ENCODE measurements at places on chromosomes 6 and 20. TPM values are rescaled to one million over a fixed set of nuclear protein-coding genes. Genes with fewer than 3 reads are reported as not detected.
A peak's percentile ranks its signal among the peaks of the same experiment; 100 is the strongest.

GRCh38 chr6:40328986-40329545, 258.1 kb downstream of the LRFN2 start:
- no peak for ATAC-seq

- ATAC-seq: no peak
These were observed 108.5 kb upstream of the NXT1 start for GRCh38 chr20:23242104-23242503.

GRCh38 chr6:8219352-8219943, 117.1 kb upstream of the EEF1E1 start:
- ATAC-seq: peak; percentile 49

Gene MAPK14
- total RNA-seq: 39.9 TPM

DNA sequence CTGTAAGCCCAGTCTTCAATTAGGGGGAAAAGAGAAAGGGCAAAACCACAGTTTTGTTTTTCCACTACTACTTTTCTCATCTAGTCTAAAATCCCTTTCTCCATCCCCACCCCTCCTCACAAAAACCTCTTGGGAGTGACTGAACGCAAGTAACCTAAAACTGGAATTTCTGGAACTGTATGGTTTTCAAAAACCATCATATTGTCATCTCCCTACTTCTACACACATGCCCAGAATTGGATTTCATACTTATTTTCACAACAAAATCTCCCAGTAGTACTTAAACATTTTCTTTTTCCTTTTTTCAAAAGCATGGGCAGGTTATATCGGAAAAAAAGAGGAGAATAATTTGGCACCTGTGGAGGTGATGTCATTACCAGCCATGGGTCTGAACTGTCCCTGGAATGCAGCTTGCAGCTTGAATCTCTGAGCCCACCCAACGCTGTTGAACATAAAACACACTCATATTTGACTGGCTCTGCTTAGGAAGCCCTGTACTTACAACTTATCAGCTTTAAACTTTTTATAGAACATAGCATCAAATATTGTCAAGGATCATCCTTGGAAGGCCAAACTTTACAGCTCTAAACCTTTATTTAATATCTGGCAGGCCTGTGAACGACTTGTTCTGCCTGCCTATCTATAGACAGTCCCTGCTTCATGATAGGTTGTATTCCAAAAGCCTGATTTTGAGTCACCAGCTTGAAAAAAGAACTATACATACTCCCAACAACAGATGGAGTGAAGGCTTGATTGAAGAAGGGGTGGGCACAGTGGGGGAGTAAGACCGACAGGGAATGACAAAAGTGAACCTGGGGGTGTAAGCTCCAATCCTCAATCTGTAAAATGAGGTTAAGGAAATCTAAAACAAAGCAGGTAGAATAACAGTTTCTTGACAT, 59.3 kb downstream of the EPB41L2 start:
- ATAC-seq: no peak

- ATAC-seq: no peak
These were observed 2.7 kb downstream of the CDC5L start for GRCh38 chr6:44390158-44390683.

GRCh38 chr20:35518955-35519354, 10.5 kb downstream of the C20orf173 start:
- no peak for ATAC-seq

- ATAC-seq: no peak
These were observed 107.0 kb downstream of the ESR1 start for GRCh38 chr6:151914484-151914883.

- no peak for ATAC-seq
These were observed 3.3 kb downstream of the CEBPB start for GRCh38 chr20:50193836-50194421.

GRCh38 chr20:16566080-16566479, 7.2 kb downstream of the KIF16B start:
- no peak for ATAC-seq

Gene GRIK2
- total RNA-seq: 0.44 TPM

Gene ADGB
- total RNA-seq: not detected

DNA sequence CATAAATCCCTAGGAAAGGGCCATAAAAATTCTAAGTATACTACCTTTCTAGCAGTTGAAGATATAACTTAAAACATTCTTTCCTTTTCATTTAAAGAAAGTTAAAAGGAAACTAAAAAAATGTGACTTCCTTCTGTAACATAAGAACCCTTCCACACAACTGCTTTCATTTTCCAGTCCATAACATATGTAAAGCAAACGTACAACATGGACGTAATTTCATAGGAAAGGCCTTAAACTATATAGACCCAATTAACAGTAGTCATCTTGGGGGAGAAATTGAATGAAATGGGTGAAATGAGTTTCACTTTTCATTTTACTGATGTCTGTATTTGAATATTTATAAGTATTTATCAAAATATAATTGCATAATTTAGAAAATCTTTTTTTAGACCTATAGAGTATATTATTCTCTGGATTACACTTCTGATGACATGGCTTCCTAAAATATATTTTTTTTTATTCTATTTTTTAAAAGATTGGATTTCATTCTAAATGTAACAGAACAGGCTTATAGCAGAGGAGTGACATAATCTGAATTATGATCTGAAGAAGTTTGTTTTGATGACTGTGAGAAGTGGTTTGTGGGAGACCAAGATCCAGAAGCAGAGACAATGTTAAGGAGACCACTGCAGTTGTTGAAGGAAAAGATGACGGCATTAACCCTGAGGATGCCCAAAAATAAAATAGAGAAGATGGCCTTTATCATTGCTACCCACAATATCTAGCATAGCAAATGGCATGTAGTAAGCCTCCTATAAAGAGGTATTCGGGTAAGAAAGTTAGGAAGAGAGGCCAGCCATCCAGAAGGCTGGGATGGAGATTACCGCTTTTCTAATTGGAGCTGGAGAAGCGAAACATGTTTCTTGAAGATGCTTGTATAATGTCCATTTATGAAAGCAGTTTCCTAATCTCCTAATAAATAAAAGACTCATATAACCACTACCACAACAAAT, 260.4 kb downstream of the PTPRK start:
- no peak for ATAC-seq

GRCh38 chr6:143478479-143479062, 28.0 kb downstream of the PEX3 start:
- no peak for ATAC-seq

DNA sequence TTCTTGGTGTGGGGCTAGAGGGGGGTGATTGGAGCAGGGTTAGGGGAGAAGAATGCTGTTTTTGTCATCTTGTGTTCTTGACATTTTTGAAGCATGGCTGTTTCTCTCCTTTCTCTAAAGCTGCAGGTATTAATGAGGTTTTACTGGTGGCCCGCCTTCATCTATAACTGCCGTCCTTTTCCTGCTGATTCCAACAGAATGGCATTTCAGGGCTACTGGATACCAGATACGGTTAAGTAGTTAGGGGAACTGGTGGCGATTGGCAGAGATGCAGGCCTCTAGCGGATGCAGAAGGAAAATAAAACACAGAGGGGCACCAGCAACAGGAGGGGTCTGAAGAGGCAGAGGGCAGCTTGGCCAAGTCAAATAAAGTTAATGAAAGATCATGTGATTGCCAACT, 89.7 kb upstream of the EEF1E1 start:
- ATAC-seq: no peak

- ATAC-seq: no peak
These were observed 346.9 kb upstream of the JAG1 start for GRCh38 chr20:11020712-11021111.

GRCh38 chr6:94899191-94899590, 678.1 kb upstream of the MANEA start:
- no peak for ATAC-seq

GRCh38 chr20:24916412-24916811, 32.7 kb upstream of the CST7 start:
- no peak for ATAC-seq

DNA sequence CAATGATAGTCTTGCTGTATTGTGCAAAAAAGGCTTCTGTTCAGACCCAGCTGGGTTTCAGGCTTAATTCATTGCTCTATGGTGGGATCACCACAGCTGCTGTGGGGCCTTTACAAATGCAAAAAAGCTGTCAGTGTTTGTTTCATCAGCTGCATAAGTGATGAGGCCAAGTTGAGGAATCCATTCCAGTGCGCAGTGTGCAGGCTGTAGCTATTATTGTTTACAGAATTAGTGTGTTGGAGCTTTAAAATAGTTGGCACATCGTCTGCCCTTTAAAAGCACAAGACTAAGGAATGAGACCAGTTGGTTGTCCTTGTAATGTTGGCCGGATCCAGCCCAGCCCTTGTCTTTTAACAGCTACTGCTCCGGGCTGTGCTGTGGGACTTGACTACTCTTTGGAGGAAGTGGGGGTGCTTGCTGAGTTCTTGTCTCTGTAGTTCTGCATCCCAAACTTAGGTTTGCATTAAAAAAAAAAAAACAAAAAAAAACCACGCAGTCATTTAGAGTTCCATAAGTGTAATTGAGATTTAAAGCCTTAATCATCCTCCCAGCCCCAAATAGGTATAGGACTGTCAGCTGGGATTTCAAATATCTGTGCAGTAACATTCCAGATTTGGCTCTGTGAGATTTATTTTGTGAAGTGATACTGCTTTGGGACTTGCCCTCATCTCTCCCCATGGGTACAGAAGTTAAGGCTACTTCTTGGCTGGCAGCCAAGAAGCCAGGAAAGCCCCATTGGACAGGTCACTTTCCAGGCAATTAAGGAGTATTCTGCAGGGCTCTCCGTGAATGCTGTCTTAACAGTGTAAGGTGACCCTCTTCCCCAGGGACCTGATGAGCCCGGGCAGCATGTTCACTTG, 19.3 kb downstream of the JARID2 start:
- no peak for ATAC-seq

Gene MYBL2
- 17.1 TPM for total RNA-seq

Gene SGK2
- total RNA-seq: 0.36 TPM

Gene DUSP15
- 0.64 TPM for total RNA-seq

- ATAC-seq: no peak
These were observed 560.5 kb downstream of the BCKDHB start for GRCh38 chr6:80667006-80667405.

Gene SNAP91
- not detected for total RNA-seq

Gene ZNF334
- 2.0 TPM for total RNA-seq

DNA sequence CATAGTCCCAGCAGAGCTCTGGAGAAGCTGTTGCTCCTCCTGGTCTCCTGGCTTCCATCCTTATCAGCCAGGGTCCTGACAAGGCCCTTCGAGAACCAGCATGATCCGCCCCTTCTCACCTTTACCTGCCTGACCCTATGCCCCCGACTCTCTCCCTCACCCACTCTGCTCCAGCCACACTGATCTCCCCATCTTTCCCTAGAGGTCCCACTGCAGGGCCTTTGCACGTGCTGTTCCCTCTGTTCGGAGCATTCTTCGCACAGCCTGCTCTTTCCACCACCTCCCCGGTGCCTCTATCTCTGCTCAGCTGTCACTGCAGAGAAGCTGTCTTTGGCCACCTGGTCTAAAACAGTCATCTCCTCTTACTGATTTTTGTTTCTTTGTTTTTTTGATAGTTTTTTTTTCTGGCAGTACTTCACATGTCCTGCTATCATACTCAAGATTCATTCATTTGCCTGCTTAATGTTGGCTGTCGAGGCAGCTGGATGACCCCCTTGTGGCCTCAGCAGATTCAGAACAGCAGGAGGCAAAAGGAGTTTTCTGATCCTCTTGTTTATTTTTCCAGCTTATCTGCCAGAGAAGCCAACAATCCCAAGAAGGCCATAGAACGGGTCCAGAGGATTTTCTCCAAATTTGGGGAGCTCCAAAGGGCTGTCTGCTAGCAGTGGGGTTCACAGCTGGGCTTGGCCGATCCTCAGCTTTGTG, 1.6 kb upstream of the PTGIS start:
- no peak for ATAC-seq

DNA sequence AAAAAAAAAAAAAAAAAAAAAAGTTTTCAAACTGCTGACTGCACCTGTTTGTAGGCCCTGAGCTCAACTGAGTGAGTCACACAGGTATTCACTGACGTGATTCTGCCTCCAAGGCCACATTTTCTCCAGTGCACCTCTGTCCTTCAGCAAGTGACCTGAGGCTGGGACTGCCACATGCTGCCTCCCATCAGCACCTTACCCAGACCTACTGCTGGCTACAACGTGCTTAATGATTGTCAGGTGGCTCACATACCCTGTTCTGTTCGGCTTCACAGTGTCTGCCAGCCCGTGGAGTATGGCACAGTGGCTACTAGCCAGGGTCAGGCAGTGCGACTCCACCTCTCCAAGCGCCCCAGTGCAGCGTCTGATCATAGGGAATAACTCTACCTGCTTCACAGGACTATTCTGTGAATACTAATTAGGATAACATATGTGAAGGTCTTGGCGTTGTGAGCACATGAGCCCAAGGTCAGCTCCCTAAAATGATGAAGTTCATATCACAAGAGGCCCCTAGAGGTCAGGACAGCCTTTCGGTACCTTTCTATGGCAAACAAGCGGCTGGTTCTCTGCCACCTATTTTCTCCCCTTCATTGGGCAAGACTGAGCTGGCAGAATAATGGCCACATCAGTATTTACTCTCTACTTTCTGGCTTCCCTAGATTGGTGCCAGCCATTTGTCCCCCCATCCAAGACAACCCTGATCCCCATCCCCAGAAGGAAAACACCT, 28.1 kb downstream of the RIPOR3 start:
- peak; percentile 76 for ATAC-seq

GRCh38 chr6:15234068-15234758, 11.7 kb upstream of the JARID2 start:
- ATAC-seq: no peak

Gene AGER
- total RNA-seq: 2.7 TPM

- peak; percentile 90 for ATAC-seq
These were observed 301.7 kb upstream of the ZFP64 start for GRCh38 chr20:52493171-52493721.

Gene FHL5
- total RNA-seq: 1.8 TPM

GRCh38 chr6:7085911-7086310, 21.9 kb upstream of the RREB1 start:
- ATAC-seq: peak; percentile 65

- no peak for ATAC-seq
These were observed 127.9 kb upstream of the NXT1 start for GRCh38 chr20:23222531-23223200.

- no peak for ATAC-seq
These were observed 201.9 kb downstream of the PLCB4 start for GRCh38 chr20:9270831-9271230.

Gene TOX2
- total RNA-seq: 1.2 TPM

GRCh38 chr6:66970373-66970772, 1263.3 kb upstream of the EYS start:
- ATAC-seq: no peak

Gene TCP11
- total RNA-seq: not detected

GRCh38 chr6:14664112-14664601, 546.6 kb downstream of the CD83 start:
- peak; percentile 27 for ATAC-seq

Gene RANBP9
- 58.9 TPM for total RNA-seq

Gene TRIM40
- not detected for total RNA-seq

Gene EPPIN
- total RNA-seq: not detected

Gene CFAP206
- total RNA-seq: 0.28 TPM

All from esophagus mucosa (tissue), 1 donor.